ENCODE measurements at places on chromosomes 1 and 21. TPM values are rescaled to one million over a fixed set of nuclear protein-coding genes. Genes with fewer than 3 reads are reported as not detected.

HAO2 gene
- total RNA-seq: not detected

HSF2BP gene
- total RNA-seq: 0.18 TPM

TBX19 gene
- 2.1 TPM for total RNA-seq

RNF223 gene
- total RNA-seq: not detected

KCND3 gene
- not detected for total RNA-seq

PPIAL4G gene
- 0.66 TPM for total RNA-seq

CLDN17 gene
- not detected for total RNA-seq

OXCT2 gene
- 0.32 TPM for total RNA-seq

Measured in activated CD8-positive, alpha-beta T cell treated with anti-CD3 and anti-CD28 coated beads, Interleukin-2, amount 10 ng/mL, durations not matched to agents 7 days and 5 days (primary cell).